Stimulated activated CD8-positive, alpha-beta memory T cell treated with anti-CD3 and anti-CD28 coated beads, Interleukin-15, amount 100 ng/mL, for 48 hours (primary cell): ENCODE measurements at places on chromosomes 3 and 15.

- DNase-seq: no peak
Observed at GRCh38 chr3:176584413-176585176, 612.7 kb downstream of the TBL1XR1 start.

GRCh38 chr3:127296166-127296565 lies 8.3 kb upstream of the PRR20G start:
- no peak for DNase-seq

DNA sequence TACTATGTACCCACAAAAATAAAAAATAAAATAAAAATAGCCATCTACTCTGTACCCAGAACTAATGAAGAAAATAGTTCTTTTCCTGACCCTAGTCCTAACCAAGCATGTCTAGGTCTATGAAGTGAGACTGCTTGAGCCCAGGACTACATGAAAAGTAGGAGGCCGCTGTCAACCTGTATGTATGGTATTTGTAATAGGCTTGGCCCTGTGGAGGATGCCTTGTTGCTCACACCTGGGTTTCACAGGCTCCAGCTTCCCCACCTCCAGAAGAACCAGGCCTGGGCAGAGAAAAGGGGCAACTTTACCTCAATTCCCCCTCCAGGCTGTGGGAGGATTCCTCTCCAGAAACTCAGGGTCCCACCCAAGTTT lies 6.8 kb upstream of the PKM start:
- DNase-seq: no peak

GRCh38 chr15:70281811-70282307 lies 184.1 kb upstream of the TLE3 start:
- DNase-seq: no peak

GRCh38 chr3:8555725-8556472 lies 54.3 kb downstream of the LMCD1 start:
- no peak for DNase-seq

DNA sequence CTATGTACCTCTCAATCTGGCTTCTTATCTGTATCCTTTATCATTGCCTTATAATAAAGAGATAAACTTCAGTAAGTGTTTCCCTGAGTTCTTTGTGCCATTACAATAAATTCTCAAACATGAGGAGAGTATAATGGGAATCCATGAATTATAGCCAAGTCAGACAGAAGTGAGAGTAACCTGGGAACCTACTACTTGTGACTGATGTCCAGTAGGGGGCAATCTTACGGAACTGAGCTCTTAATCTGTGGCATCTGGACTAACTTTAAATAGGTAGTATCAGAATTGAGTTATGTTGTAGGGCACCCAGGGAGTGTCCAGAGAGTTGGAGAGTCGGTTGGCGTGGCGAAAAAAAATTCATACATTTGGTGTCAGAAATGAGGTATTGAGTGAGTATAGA lies 542.6 kb downstream of the ZBBX start:
- DNase-seq: no peak

DNA sequence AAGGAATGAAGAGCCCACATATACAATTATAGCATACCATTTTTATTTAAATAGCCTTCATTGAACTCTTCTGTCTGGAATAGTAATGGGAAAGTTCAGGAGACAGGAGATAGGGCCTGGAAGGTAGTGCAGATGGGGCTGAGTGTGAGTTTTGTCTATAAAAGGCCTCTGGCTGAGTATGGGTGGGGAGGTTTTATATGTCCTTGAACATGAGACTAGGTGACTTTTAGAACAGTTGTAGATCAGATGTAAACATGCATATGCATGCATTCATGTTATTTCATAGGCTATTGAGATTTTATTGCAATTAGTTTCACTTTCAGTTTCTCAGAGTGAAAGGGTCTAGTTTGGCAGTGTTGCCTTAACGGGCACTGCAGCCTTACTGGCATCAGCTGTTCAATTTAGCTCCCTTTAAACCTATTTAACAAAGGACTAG lies 27.1 kb downstream of the CGGBP1 start:
- DNase-seq: no peak

DNA sequence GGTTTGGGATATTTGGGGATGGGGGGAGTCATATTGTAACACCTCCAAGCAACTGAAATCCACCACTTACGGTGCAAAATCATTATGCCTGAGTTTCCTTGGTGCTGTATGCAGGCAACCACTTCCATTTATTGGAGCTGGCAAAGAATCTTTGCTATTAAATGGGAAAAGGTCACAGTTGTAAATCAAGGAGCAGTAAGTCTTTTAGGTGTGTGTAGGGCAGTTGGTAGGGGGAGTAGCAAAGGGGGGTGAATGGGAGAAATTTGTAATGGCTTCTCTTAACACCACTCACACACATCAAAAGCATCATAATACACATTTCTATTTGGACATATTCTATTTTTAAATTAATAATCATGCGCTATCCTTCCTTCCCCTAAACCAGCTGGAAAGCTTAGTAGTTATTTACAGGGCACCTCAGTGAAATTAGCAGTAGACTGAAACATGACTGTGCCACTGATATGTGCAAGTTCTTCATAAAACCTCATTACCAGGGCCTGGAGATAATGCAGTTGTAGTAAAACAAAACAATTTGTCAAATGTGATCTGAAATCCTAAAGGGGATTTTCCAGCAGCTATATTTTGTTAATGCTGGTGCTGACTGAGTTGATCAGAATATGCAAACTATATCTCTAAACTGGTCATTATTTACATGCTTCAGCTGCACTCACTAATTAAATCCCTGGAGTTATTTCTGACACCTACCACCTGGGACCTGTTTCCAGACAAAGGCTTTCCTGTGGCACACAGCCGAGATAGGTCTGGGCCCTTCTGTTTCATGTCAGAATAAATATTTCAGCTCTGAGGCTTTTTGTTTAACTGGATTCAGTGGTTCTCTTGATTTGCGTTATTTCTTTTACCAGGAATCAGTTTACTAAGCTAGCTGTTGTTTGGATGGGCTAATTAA lies 90.1 kb downstream of the B3GALNT1 start:
- no peak for DNase-seq

DNA sequence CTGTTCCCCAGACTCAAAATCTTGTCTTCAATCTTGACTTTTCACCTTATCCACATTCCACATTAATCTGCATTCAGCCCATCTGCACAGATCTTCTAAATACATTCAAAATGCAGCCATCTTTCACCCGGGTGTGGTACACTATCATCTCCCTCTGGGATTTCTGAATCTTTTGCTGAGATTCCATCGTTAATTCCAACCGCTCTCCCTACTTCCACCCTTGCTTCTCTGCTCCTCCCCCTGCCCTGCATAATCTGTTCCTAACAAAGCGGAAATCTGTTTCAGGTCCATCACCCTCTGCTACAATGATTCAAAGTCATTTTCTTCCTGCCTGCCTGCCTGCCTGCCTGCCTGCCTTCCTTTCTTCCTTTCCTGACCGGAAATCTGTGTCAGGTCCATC lies 7.9 kb upstream of the GOLGA8B start:
- DNase-seq: no peak
